Bone marrow (tissue), 2 donors: ENCODE measurements at places on chromosomes 7 and 10.

DNA sequence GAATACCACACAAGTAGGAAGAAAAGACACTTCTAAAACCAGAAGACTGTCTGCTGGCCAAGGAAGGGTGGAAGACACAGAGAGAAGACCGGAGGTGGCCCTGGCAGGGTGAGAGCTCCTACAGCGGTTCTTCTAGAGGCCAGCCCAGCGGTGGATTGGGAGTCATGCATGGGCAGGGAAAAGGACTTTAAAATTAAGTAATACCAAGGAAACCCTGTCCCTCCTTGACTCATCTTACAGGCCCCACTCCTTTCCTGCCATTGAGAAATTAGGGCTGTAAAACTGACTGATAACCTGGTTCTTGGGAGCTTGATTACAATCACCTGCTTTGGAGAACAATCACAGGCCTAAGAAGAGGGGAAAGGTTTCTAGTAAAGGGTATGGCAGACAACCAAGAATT lies 16.1 kb downstream of the CALML3 start:
- DNase-seq: no peak

DNA sequence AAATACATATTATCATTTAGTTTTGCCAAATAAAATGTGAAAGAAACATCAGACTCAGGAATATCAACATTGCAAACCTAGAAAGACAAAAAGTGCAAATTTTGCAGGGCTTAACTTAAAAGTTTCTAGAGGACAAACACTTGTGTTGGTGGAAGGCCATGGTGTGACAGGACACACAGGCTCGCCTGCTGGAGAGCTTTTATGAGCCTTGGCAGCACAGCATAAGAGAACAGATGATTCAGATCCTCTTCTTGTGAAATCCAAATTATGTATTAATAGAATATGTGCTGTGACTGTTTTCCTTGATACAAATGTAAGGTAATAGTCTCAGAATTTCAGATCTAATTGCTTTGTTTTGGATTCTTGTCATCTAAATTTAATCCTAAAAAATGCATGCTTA lies 72.9 kb upstream of the ABCB5 start:
- peak; percentile 29 for DNase-seq

GRCh38 chr7:96997512-96998032 lies 7.8 kb upstream of the DLX6 start:
- DNase-seq: no peak

DNA sequence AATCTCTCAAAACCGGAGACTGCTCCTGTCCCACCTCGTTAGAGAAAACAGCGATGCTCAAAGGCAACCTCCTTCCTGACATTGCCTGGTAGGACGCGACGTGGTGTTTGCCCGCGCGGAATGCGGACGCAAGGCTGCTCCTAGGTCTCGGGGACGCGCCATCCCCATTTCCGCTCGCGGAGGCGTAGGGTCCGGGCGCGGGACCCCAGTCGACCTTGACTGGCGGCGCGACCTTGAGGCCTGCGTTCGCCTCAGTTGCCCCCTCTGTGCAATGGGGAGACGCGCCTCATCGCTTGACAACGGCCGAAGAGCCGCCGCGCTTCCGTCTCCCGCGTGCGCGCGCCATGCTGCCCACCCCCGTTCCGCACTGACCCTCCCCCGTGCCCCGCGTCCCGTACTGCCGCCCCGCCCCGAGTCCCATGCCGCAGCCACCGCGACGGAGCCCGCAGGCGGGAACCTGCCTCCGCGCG lies 412 bp upstream of the PPIA start:
- DNase-seq: peak; percentile 7

DNA sequence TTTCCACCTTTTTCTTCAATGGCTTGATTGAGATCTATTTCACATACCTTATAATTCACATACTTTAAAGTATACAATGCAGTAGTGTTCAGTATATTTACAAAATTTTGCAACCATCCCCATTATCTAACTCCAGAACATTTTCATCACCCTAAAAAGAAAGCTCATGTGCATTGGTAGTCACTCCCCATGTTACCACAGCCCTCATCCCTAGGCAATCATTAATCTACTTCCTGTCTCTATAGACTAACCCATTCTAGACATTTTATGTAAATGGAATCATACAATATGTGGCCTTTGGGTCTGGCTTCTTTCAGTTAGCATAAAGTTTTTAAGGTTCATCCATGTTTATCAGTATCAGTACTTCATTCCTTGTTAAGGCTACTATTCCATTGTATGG lies 214.2 kb downstream of the WDR11 start:
- DNase-seq: no peak

- DNase-seq: no peak
Observed at GRCh38 chr10:113859261-113859660, 4.8 kb downstream of the NHLRC2 start.

DNA sequence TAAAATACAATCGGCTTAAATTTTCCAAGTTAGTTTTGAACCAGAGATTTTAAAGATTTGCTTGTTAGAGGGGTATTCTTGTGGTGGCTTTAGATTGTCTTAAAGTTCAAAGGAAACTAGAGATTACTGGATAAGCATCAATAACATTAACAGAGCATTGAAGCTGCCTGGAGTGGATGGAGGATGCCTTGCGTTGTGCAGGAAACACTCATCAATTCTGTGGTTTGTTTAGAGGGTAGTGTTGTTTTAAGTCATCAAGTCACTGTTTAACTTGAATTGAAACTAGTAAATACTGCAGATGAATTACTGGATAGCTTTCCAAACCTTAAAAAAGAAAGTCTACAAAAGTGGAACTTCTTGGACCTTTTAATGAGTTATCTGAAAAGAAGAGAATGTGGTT lies 218.6 kb downstream of the CELF2 start:
- no peak for DNase-seq

GRCh38 chr7:36887233-36887632 lies 162.9 kb upstream of the AOAH start:
- DNase-seq: no peak

GRCh38 chr10:50517626-50518025 lies 106.1 kb downstream of the SGMS1 start:
- no peak for DNase-seq

GRCh38 chr7:3140834-3141233 lies 97.2 kb upstream of the CARD11 start:
- DNase-seq: no peak

DNA sequence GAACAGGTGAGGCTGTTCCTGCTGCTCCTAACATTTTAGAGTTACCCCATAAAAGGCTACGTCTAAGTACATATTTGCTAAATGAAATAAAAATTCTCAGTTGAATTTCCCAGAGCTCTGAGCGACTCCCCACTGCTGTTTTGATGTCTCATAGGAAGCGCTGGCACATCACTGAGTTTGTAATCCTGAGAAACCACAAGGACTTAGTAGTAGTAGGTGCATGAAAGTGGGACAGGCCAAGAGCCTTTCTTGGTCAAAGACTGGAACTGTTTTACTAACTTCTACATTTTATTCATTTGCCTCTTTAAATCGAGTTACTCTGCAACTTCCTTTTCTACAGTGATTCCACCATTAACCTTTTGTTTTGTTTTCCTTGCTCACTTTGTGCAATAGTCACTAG lies 85.9 kb downstream of the XPNPEP1 start:
- no peak for DNase-seq

DNA sequence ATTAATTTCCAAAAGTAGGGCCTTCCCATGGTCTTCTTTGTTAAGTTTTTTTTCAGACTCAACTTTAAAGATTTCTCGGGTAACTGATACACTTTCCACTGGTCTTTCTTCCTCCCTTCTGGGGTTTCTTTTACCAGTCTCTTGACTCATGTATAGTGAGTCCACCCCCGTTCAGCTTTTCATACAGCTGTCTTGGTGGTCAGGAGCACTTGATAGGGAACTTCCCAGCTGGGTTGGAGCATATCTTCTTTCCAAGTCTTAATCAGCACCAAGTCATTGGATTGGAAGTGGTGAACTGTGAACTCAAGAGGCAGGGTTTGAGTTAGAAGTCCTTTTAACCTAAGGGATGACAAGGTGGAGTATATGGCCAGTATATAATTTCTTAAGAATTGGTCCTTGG lies 29.2 kb upstream of the ELOVL3 start:
- DNase-seq: no peak

DNA sequence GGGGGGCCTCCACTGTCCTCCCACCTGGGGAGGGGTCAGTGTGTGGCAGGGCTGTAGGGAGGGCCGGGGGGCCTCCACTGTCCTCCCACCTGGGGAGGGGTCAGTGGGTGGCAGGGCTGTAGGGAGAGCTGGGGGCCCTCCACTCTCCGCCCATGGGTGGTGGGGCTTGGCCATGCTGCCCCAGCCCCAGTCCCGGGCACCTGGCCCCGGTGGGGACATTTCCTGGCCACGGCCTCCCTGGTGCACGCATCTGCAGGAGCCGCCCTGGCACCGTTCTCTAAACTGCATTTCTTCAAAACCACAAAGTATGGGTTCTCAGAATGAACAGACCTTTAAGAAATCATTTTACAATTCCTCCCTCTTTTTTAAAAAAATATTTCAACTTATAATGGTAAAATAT lies 89.3 kb upstream of the PDGFA start:
- no peak for DNase-seq

GRCh38 chr7:47226696-47227095 lies 355.2 kb downstream of the TNS3 start:
- DNase-seq: no peak
